Stimulated activated CD4-positive, alpha-beta T cell treated with anti-CD3 and anti-CD28 coated beads, Interleukin-2, amount 100 ng/mL, for 24 hours (primary cell): ENCODE measurements at places on chromosomes 12 and 14.

DNA sequence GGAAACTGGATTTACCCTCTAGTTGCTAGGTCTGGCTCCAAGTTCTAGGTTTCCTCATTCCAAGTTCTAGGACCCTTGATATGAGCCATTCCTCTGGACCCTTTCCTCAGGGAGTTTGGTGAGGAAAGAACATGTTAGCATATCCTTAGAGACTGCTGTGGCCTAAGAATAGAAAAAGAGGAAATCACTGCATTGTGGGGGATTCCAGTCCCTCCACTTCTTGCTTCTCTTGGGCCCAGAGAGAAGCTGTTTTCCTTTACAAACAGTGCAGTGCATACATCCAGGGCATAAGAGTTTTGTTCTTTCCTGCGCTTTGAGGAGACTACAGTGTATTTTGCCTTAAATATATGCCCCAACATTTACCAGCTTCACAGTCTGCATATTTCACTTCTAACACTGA lies 59.0 kb downstream of the LLPH start:
- no peak for DNase-seq

DNA sequence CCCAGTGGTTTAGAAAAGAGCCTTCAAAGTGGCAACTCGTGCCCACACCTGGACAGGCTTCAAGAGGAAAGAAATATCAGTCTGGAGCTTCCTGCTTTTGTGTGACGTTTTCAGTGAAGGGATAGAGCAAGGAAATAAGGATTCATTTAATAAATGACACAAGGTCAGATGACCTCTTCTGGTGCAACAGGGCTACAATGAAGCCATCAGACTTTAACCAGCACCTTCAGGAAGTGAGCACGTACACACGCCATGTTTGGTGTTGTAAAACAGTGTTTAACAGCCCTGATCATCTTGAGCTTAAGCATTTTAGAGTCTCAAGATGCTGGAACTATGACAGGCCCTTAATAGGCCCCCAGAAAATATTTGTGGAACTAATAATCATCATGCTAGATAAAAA lies 59.1 kb downstream of the CCDC60 start:
- no peak for DNase-seq

DNA sequence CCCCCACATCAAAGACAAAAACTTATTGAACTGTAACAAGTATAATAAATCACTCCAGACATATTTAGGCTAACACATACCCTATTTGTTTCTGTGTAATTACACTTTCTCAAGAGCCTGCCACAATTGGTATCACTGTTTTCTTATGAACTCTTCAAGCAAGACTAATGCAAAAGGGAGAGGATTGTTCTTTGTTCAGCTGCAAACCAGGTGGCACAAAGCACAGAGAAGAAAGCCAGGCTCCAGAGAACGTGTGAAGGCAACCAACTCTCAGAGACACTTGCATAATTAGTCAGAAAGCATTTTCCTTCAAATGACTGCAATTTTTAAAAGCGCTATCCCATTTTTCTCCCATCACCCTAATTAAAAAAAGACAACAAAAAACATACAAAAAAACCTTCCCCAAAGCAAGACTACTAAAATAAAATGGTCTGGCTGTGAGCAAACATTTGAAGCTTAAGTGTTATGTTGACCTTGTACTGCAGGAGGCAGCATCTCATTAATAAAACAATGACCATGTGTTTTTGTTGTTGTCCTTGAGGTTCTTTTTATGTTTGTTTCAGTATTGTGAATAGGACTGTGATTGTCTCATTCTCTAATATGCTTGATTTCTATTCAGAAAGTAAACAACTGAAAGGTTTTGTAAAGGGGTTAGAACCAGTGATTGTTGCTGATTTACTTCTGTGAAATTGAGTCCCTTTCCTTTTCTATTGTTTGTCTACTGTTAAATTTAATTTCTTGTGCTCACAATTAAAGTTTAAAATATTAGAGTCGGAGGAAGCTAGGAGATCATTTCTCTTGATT lies 452.7 kb upstream of the PDE3A start:
- no peak for DNase-seq

DNA sequence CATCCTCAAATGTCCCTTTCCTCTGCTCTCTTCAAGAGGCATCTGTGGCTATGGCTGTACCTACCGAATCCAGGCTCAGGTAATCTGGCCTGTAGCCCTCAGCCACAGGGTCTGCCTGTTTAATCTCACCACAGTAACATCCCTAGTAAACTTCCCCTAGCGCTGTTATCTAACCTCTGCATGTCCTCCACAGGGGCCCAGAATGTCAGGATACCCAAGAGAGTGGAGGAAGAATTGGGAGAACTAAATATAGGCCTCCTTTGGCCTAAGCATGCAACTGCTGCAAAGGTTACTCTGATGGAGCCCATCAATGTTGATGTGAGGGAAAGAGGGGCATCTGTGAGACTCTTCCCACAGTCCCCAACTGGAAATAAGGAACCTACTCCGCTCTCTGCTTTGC lies 63.2 kb upstream of the IFNG-AS1 start:
- DNase-seq, result no peak

DNA sequence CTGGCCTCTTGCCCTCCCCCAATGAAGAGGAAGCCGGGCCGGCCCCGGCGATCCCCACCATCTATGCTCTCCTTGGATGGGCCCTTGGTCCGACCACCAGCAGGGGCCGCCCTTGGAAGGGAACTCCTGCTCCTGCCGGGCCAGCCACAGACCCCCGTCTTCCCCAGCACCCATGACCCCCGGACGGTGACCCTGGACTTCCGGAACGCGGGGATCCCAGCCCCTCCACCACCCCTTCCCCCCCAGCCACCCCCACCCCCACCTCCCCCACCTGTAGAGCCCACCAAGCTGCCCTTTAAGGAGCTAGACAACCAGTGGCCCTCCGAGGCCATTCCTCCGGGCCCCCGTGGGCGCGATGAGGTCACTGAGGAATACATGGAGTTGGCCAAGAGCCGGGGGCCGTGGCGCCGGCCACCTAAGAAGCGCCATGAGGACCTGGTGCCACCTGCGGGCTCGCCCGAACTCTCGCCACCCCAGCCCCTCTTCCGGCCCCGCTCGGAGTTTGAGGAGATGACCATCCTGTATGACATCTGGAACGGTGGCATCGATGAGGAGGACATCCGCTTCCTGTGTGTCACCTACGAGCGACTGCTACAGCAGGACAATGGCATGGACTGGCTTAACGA lies 19.4 kb downstream of the SETD1B start:
- DNase-seq, result no peak

DNA sequence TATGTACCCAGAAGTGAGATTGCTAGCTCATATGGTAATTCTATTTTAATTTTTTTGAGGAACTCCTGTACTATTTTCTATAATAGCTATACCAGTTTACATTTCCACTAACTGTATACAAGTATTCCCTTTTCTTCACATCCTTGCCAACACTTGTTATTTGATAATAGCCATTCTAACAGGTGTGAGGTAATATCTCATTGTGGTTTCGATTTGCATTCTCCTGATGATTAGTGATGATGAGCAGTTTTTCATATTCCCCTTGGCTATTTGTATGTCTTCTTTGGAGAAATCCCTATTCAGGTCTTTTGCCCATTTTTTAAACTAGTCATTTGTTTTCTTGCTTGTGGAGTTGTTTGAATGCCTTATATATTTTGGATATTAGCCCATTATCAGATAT lies 121.3 kb downstream of the BBS10 start:
- no peak for DNase-seq

DNA sequence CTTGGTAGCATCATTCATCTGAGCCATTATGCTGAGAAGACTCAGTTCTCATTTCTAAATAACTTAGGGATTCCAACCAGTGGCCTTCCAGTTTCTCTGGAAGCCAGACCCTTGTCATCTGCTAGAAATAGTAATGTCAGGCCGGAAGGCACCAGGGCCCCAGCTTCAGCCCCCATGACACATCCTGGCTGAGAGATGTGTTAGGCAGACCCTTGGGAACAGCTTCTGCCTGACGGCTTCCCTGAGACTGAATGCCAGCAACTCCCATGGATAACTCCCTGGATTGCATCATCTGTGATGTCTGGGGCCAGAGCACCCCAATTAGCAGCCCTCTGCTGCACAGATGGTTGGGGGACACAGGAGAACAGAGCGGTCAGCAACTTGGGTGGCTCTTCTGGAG lies 583.5 kb upstream of the TBX3 start:
- no peak for DNase-seq
